ENCODE measurements at places on chromosomes 2 and 18.

GRCh38 chr2:12048550-12048949 is 302.1 kb downstream of the LPIN1 start:
- no peak for DNase-seq

GRCh38 chr2:112108178-112108832 is 29.9 kb upstream of the FBLN7 start:
- DNase-seq: no peak

GRCh38 chr2:169513926-169514325 is 4.4 kb downstream of the KLHL41 start:
- no peak for DNase-seq

- no peak for DNase-seq
These were observed 375.0 kb upstream of the ZEB2 start for GRCh38 chr2:144894612-144895599.

- DNase-seq: no peak
These were observed 161.1 kb downstream of the MAP2 start for GRCh38 chr2:209584915-209585314.

DNA sequence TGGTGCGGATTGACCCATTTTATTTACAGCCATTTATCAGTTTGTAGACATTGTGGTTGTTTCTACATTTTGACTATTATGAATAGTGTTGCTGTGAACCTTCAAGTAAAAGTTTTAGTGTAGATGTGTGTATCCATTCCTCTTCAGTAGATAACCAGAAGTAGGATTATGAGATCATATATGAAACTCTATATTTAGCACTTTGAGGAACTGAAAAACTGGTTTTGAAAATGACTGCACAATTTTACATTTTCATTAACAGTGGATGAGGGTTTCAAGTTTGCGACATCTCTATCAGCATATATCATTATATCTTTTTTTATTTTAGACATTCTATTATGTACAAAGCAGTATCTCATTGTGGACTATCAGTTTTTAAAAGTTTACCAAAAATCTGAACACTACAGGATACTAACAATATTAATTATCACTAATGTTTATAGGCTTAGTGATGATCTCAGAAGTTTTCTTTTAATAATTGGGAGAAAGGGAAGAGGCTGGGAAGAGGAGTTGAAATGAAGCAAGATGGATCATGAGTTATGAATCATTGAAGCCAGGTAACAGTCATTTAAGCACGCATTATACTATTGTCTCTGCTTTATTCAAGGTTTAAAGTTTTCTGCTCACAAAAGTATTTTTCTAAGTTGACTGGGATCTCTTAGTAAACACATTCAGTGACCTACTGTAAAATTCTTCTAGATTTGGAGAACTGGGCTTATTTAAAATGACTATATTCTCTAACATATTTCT is 329.0 kb upstream of the LRATD1 start:
- DNase-seq: no peak

DNA sequence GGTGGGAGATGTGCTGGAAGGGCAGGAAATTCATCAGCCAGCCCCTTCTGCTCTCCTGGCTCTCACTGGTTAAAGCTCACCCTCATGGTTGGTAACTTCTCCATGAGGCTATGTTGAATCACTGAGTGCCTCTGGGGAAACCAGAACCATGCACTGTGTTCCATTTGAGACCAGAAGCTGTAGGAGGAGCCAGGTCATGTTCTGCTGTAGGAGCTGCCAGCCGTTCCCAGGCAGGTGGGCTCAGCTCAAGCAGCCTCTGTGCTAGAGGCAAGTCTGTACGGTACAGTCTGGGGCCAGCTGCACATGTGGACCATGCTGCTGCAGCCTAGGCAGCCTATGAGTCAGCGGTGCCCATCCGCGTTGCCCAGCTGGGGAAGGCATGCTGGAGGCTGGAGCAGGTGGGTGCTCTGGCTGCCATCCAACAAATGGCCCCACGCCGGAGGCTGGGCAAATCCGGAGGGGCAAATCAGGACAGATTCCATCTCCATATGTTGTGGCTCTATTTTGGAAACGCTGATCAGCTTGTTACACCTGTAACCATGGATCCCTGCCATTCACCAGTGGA is 22.0 kb upstream of the KCNF1 start:
- DNase-seq: no peak

DNA sequence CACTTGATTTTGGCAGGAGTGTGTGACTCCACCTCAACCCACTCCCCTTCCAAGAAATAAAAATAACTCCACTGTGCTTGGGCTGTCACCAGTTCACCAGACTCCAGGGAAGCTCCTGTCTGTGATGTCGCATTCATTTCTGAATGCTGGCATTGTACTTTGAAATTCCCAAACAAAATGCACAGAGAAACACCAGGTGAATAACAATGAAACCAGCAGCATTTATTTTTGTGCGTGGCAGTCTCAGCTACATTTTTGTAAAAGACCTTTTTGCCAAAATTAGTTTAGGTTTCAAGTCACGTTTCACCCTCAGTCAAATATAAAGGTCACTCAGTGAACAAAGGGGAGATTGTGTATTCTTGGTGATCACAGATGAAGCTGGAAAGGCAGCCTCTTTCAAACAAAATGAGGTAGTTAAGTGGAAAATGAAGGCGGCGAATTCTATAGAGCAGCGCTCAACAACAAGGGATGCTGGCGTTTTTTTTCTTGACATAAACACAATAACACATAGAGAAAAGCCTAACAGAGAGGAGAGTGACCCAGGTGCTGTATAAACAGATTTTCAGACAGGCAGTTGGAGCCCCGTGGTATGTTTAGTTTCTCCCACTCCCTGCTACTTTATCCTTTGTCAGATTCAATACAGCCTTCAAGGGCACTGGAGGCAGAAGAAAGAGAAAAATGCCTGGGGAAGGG is 210.3 kb upstream of the GCFC2 start:
- DNase-seq: no peak

- no peak for DNase-seq
These were observed 215.5 kb upstream of the CWC22 start for GRCh38 chr2:180222644-180223043.

DNA sequence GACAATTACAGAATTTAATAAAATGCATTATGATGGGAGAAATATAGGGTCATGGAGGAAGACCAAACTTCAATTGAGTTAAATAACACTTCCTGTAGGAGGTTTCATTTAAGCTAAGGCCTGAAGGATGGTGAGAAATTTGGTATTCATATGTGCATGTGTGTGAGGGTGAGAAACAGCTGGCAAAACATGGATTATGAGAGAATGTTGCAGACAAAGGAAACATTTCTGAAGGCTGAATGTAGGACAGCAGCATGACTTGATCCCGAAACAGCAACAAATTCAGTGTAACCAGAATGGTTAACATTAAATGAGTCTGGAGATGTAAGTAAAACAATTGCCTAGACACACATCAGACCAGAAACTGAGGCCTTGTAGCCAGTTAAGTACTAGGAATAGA is 630.8 kb downstream of the NR4A2 start:
- no peak for DNase-seq

DNA sequence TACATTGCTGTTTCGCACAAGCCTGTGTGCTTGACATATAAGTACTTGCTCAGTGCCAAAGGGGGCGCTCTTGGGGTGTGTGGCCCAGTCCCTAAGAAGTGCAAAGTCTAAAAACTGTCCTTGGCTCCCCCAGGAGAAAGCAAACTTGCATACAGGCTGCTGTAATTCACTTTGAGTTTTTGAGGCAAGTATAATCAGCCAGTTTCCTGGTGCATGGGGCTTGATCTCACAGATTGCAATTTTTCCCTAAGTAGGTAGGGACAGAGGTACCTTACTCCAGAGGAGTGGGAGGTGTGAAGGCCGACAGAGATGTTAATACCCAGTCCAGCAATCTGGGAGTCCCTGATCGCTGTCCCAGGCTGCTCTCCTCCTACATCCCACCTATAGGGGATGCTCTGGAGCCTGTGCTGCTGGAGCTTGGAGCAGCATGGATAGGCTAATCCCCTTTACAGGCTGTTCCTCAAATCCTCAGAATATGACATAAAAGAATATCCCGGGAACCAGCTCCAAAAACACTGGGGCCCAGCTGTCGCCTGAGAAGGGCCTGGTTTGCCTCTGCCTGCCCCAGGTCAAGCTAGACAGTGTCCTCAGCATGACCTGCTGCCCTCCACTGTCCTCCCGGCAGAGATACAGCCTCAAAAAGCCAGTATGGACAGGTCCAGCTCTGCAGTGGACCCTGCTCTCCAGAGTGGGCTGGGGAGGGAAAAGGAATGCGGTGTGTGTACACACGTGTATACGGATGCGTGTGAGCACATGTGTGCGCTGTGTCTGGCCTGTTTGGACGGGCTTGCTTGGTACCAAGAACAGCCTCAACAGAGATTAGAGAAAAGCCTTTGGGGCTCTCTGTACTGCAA is 136.5 kb upstream of the HAAO start:
- DNase-seq: peak; percentile 78

GRCh38 chr2:43481927-43482542 is 113.8 kb downstream of the THADA start:
- no peak for DNase-seq

- DNase-seq: no peak
These were observed 68.0 kb downstream of the SERPINB8 start for GRCh38 chr18:64037812-64038414.

- DNase-seq: no peak
These were observed 369.3 kb upstream of the KLHL29 start for GRCh38 chr2:23015651-23016200.
